Activated naive CD4-positive, alpha-beta T cell (primary cell): ENCODE measurements at places on chromosomes 1 and 21.

GRCh38 chr1:18652791-18653190 is 22.1 kb downstream of the PAX7 start:
- no peak for DNase-seq

DNA sequence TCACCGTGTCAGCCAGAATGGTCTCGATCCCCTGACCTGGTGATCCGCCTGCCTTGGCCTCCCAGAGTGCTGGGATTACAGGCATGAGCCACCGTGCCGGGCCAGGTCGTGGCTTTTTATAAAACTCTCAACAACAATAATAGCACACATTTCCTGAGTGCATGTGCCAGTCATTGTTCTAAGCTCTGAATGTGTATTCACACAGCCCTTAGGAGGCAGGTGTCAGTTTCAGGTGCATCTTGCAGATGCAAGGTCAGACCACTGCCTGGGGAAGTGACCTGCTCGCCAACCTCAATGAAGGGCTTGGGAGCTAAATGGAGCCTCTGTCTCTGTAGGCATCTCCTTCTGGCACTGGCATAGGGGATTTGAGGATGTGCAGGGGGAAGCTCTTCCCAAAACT is 1.6 kb upstream of the LEFTY2 start:
- DNase-seq = no peak

GRCh38 chr1:38296047-38296446 is 249.5 kb upstream of the POU3F1 start:
- no peak for DNase-seq

GRCh38 chr1:7842517-7842916 is 10.3 kb downstream of the UTS2 start:
- DNase-seq = no peak

DNA sequence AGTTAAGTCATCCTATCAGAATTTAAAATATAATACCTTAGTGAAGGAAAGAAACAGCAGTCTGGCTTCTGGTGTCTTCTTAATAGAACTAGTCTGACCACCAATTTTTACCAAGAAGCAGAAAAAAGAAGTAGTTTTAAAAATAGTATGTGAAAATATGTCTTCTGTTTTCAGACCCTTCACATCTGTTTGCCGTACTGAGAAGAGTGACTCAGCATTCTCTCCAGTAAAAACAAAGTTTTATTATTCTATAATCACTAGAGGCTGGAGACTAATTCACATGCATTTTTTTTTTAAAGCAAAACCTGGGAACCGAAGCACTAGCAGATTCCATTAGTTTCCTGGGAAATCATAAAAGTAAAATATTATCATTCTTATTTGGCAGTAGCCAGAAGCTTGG is 163.8 kb downstream of the COL24A1 start:
- no peak for DNase-seq

DNA sequence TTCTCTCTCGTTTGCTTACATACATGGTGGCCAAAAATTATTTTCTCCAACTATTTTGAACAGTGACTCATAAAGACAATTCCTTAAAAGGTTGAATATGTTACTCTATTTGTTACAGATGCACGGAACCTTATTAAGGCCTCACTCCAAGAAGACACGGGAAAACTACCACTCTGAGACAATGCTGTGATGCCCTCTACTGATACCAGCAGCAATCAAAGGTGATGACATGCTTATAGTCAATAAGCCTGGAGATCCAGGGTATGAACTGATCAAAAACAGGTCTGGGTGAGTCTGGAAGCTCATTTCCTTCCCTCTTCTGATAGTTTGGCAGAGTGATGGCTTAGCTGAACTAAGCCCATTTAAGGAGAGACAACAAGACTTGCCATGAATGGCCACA is 563.0 kb downstream of the LRRIQ3 start:
- no peak for DNase-seq

GRCh38 chr1:26949266-26949925 is 10.9 kb downstream of the KDF1 start:
- no peak for DNase-seq

DNA sequence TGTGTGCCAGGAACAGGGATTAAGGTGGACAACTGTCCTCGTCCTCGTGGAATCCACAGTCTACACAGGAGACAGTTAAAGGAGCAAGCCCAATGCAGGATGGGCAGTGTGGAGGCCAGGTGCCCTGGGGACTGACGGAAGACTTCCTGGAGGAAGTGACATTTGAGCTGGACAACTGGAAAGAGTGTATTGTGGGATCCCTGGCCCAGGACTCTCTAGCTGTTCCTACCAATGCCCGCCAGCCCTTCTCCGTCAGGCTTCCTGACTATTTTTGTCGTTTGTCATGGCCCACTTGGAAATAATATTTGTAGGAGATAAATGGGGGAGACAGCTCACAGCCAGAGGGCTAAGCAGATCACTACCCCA is 235.3 kb downstream of the TOMM20 start:
- no peak for DNase-seq

DNA sequence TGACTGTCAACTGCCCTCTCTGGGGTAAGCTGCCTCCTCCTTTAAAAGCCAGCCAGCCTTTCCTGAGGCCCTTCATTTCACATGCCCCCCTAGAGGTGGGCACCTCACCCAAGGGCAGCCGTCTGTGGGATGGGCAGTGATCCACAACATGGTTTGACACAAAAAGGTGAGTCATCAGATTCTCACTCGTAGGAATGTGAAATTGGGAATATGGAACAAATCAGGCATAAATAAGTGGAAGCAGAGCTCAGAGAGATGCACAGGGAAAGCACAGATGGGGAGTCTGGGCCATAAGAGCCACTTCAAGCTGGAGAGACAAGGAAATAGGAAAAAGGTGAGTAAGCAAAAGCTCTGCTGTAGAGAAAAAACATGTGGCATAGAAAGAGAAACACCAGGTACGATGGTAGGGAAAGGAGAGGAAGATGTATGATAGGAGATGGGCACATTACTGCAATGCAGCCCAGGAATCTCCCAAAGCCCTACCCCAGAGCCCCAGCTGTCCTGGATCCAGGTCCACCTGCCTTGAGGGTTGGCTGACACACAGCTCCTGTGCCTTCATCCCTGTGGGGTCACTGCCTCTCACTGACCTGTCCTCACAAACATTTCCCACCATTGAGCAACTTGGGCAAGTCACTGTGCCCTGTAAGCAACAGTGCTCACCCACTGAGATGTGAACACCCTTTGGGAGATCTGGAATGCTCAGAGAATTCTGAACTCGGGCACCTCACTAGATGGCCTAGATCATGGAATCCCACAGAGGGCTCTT is 86.6 kb downstream of the ASTN1 start:
- no peak for DNase-seq

- DNase-seq = no peak
These were observed 15.7 kb downstream of the TM2D1 start for GRCh38 chr1:61708953-61709907.

GRCh38 chr21:35366394-35367080 is 317.4 kb upstream of the RUNX1 start:
- no peak for DNase-seq

DNA sequence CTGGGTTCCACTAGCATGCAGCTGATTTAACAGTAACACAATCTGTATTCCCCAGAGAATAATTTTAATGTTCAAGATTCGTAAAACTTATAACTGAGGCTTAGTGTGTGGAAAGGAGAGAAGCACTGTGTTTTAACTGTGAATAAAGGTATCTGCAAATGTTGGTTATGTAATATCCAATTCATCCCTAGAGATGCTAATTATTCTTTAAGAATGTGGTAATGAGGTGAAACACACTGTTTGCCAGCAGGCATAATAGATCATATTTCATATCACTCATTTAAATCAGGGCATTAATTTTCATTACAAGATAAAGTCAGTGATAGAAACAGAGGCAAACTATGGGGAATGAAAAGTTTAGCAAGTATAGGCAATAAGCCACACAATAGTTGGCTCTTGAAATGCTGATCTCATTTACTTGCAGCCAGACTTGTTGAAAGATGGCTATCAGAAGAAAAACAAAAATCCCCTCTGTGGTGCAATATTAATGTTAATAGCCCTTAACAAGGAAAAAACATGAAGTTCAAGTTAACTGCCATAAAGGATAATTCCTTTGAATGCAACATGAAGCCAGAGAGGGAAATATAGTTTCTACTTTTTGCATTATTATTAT is 33.4 kb downstream of the HMCN1 start:
- DNase-seq = no peak

DNA sequence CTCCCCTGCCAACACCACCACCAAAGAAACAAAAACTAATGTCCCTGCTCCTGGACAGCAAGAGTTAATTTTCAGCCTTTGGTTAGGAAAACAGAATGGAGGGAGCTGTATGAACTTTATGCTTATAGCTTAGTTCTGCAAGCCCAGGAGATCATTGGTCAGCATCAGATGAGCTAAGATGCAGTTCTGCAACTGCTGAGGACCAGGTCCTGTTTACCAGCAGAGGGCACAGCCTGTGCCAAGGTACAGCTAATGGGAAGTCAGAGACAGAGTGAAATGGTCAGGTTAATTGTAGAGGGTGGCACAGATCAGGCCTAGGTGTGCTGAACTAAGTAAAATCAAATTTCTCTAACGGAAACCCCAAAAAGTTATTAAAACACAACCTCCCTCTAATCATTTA is 161.3 kb downstream of the ROR1 start:
- DNase-seq = no peak

- DNase-seq = no peak
These were observed 38.6 kb downstream of the C1orf87 start for GRCh38 chr1:60034999-60035398.

- DNase-seq = no peak
These were observed 51.6 kb downstream of the CRB1 start for GRCh38 chr1:197319631-197320030.

DNA sequence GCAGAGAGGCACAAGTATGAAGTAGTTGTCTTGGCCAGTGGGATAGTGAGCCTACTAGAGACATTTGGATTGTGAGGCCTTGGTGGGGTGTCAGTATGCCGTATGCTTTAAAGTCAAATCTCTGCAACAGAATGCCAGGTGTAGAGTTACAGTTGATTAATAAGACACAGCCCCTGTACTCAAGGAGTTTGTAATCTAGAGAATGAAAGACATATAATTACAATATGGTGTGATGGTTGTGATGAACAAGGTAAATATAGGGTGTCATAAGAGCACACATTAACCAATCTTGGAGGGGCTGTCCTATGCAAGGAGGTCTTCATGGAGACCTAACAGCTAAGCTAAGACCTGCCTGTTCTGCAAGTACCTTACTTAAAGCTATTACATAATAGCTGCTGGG is 113.1 kb downstream of the ATF6 start:
- DNase-seq = no peak

- no peak for DNase-seq
These were observed 63.0 kb upstream of the RGS7 start for GRCh38 chr1:241419986-241420385.

- DNase-seq = no peak
These were observed 3.0 kb upstream of the TUFT1 start for GRCh38 chr1:151537112-151537511.

DNA sequence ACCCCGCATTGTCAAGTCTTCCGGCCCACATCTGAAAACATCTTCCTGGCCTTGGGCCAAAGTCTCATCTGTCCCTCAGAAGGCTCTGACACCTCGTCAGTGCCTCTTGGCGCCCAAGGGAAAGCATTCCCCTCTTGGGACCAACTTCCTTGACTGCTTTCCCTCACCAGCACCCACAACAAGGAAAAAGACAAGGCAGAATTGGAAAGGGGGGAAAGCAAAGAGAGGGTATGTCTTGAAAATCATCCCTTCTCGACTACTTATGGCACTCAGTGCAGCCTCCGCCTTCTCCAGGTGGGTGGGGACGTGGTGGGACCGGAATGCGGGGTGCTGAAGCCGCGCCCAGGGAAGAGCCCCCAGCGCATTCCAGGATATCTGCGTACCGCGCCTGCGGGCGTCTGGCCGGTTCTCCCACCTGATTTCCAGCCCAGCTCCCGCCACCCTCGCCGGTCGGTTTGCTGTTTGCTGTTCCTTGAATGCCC is 554 bp upstream of the SLC39A1 start:
- DNase-seq = no peak

DNA sequence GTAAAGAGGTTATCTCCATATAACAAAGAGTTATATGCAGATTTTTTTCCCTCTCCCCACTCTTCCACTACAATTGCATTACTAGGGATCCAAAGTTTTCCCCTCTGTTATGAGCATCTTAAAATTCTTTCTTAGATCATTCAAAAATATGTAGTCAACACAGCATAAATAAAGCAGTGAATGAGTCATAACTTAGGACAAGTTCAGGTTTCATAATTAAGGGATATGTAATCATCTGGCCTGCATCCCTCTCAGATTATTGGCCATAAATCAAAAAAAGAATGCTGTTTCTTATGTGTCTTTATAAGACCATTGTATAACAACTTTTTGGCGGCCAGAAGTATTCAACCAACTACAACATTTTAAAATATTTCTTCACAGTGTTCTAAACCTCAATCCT is 1526.1 kb downstream of the KCNT2 start:
- no peak for DNase-seq

DNA sequence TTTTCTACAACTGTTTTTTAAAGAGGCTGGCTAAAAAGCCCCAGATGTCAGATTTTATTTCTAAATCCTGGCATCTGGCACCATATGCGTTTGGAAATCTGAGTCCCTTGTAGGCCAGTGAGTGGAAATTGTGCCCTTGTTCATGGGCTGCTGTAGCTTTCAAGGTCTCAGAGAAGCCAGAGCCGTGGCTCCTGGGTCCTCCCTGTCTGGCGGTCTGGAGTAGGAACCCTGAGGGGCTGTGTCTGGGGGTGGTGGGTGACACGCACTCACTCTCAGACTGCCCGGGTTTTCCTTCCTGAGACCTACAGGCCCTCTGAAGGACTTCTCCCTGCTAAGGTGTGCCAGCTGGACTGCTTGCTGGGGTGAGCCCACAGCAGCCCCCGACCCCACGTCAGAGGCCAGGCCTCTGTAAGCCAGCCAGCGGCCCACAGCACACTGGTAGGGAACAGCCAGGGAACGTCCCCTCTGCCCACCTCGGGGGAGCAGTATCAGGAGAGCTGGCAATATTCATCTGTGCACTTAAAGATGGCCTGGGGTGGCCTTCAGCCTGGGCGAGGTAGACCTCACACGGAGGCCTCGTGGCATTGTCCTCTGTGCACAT is 151.5 kb downstream of the PEX14 start:
- no peak for DNase-seq

GRCh38 chr1:182714546-182714945 is 30.2 kb upstream of the RGS8 start:
- DNase-seq = no peak

DNA sequence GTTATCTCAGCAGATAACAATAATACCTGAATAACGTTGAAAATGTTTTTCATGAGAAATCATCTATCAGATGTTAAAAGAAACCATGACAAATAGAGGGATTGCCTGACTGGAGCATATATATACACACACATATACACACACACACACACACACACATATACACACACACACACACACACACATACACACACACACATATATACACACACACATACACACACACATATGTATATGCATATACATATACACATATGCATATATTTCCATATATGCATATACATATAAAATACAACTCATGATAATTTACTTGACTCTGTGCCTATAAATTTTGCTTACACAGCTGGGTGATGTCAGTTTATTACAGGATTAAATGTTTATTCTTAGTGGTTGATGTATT is 847.3 kb upstream of the ADAMTS5 start:
- no peak for DNase-seq

DNA sequence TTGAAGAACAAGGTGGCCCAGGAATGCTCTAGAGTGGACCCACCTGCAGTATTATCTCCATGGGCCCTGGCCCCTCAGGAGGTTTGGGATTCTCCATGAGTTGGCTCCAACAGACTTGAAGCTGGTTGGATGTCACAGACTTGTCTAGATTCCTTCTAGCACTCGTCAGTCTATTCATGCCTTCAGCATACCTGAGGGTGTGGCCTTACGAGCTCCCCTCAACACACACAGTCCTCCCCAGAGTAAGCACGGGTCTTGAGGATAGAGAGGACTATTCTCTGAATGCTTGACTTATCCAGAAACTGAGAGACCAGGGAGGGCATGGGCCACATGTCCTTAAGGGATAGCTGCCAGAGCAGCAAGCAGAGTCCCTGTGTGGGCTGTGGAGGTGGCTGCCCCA is 45.9 kb upstream of the COL6A1 start:
- DNase-seq = no peak
